Glutamatergic neuron (in vitro differentiated cells): ENCODE measurements at places on chromosomes 6 and 20.
A peak's percentile ranks its signal among the peaks of the same experiment; 100 is the strongest.

- H3K4me3 ChIP-seq: no peak overlapping the region
- no peak for DNase-seq
- H3K4me1 ChIP-seq: no peaks in the 10 kb centered on the region
Measured at GRCh38 chr6:4185419-4185818, 50.0 kb upstream of the ECI2 start.

DNA sequence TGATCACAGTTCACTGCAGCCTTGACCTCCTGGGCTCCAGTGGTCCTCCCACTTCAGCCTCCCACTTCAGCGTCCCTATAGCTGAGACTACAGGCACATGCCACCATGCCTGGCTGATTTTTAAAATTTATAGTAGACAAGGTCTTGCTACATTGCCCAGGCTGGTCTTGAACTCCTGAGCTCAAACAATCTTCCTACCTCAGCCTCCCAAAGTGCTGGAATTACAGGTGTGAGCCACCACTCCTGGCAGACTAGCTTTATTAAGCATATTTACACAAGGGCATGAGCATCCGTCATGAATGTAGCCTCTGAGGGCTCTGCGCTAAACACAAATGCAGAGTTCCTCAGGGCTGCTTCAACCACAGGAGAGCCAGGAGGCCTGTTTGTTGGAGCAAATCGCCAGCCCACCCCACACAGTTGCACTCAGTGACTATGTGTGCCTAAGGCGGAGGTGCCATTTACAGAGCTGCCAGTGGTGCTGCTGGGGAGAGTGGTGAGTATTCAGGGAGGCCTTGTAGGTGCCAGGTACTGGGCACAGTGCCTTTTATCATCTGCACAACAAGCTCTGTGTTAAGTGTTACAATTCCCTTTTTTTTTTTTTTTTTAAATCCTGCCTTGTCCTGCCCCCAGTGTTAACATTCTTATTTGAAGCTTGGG lies 78.2 kb downstream of the PSMG4 start:
- no peak overlapping the region for H3K4me3 ChIP-seq
- H3K27me3 ChIP-seq: peaks cover 17% of the 10 kb centered on the region
- H3K27ac ChIP-seq: peak overlapping the region; percentile 100
- no peaks in the 10 kb centered on the region for H3K36me3 ChIP-seq

- H3K27ac ChIP-seq: no peak overlapping the region
- H3K36me3 ChIP-seq: no peaks in the 10 kb centered on the region
- H3K27me3 ChIP-seq: peaks cover 2% of the 10 kb centered on the region
- DNase-seq: no peak
- no peak overlapping the region for H3K4me3 ChIP-seq
Measured at GRCh38 chr20:8057871-8058270, 38.3 kb upstream of the TMX4 start.

GRCh38 chr6:137661601-137662000 lies 167.4 kb upstream of the OLIG3 start:
- no peak overlapping the region for H3K4me3 ChIP-seq
- no peak overlapping the region for H3K27ac ChIP-seq
- DNase-seq: peak; percentile 30
- H3K4me1 ChIP-seq: peaks cover 11% of the 10 kb centered on the region
- H3K36me3 ChIP-seq: no peaks in the 10 kb centered on the region
- H3K27me3 ChIP-seq: no peaks in the 10 kb centered on the region

DNA sequence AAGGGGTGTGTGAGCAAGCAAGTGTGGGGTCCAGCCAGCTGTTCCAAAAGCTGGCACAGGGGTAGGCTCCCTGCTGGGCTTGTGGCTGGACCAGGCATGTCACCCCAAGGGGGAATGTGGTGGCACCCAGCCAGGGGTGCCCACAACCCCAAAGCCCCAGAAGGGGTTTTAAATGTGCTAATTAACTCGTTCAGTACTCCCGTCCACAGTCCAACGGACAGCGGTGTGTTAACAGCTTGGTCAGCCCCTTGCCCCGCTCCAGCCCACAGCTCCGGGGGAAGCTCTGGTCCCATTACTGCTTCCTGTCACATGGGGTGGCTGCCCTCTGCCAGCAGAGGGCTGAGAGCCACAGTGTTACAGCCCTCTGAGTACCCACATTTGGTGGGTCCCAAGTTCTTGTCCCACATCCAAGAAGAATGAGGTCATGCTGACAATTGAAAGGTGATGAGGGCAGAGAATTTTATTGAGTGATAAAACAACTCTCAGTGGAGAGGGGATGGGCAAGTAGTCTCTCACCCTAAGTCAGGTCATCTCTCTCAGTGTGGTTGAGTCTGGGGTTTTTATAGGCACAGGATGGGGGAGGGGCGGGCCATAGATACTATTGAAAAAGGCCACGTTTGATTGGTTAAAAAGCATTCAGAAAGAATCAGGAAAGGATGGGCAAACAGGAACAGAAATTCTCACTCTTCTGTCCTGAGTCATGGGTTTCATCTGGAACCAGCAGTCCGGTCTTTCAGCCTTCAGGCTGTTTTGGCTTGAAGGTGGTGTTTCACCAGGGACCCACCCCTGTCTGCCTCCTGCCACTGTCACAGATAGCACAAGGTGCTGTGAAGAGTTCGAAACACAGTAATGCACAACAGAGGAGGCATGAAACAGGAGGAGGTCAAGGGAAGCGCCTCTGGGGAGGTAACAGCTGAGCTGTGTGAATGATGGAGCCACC lies 238.5 kb downstream of the NFATC2 start:
- H3K27me3 ChIP-seq: no peaks in the 10 kb centered on the region
- H3K4me3 ChIP-seq: no peak overlapping the region
- H3K36me3 ChIP-seq: peaks cover 14% of the 10 kb centered on the region
- DNase-seq: no peak
- no peak overlapping the region for H3K27ac ChIP-seq
- no peaks in the 10 kb centered on the region for H3K4me1 ChIP-seq

DNA sequence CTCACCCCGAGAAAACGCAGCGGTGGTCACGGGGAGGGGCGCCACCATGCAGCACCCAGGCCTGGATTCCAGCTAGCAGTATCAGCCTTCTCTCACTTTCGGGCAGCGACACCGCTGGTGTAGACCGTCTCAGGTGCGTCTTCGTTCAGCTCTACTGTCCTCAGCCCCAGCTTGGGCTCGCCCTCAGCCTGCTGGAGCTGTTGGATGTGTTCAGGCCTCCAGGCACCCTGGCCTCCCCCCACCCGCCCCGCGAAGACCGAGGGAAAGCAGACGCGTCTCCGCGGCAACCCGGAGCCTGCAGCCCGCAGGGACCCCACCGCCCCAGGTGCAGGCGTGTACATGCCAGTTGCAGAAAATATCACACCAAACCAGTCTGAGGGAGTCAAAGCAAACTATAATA lies 60.8 kb upstream of the CARMIL1 start:
- H3K27ac ChIP-seq: no peak overlapping the region
- H3K36me3 ChIP-seq: no peaks in the 10 kb centered on the region
- H3K4me3 ChIP-seq: no peak overlapping the region
- H3K4me1 ChIP-seq: peaks cover 13% of the 10 kb centered on the region
- DNase-seq: peak; percentile 27
- H3K27me3 ChIP-seq: no peaks in the 10 kb centered on the region

- DNase-seq: peak; percentile 76
- peak within 1 kb of the TSS; percentile 28 for H3K27ac ChIP-seq
- no peaks in the 10 kb centered on the region for H3K36me3 ChIP-seq
- peak within 1 kb of the TSS; percentile 83 for H3K4me3 ChIP-seq
- peaks cover 3% of the 10 kb centered on the region for H3K4me1 ChIP-seq
Measured at GRCh38 chr20:45911486-45912343, at the start of gene PLTP. PLTP (minus strand) TSS chr20:45912155; CDS start chr20:45911452, 703 bp downstream.

DNA sequence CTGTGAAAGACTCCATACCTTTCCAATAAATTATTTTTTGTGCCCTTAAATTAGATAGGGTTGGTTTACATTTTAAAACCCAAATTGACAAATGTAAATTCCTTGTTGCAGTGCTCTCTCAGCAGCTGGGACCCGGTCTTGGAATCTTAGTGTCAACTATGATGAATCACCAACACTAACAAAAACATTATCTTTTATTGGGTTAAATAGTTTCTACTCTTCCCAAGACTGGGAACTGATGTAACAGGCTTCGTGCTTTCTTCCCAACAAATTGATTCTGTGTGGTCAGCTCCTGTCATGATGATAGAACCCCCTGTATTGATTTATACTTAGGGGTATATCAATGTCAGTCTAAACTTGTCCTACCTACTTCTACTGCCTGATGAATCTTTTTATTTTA lies 23.2 kb upstream of the AHI1 start:
- H3K27me3 ChIP-seq: peaks cover 1% of the 10 kb centered on the region
- DNase-seq: no peak
- H3K4me1 ChIP-seq: no peaks in the 10 kb centered on the region
- no peak overlapping the region for H3K4me3 ChIP-seq
- no peak overlapping the region for H3K27ac ChIP-seq

- H3K4me1 ChIP-seq: no peaks in the 10 kb centered on the region
- peaks cover 3% of the 10 kb centered on the region for H3K27me3 ChIP-seq
- H3K36me3 ChIP-seq: peaks cover 4% of the 10 kb centered on the region
- no peak for DNase-seq
Measured at GRCh38 chr6:20302168-20302567, 89.9 kb upstream of the MBOAT1 start.

DNA sequence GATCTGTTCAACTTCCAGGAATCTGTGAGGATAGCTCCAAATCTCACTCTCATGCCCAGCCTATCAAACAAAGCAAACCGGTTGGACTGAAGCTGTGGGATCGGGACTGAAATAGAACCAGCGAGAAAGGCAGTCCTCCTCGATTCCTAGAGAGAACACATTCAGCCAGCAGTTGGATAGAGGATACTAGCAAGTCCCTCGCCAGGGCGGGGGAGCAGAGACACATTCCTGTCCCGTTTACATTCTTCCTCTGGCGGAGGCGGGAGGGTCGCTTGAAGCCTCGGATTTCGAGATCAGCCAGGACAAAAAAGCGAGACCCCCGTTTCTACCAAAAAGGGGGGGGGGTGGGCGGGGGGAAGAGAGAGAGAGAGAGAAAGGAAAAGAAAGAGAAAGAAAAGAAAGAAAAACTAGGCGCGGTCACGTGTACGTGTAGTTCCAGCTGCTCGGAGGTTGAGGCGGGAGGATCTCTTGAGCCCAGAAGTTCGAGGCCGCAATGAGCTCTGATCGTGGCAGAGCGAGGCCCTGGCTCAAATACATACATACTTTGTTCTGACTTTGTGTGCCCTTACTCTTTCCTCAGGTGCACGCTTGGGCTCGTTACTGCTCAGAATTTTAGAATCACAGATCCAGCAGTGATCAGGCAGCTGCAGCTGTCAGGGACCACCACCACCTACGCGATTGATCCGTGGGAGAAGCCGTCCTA lies 19.5 kb downstream of the ZNF311 start:
- peak overlapping the region; percentile 89 for H3K4me3 ChIP-seq
- peaks cover 4% of the 10 kb centered on the region for H3K36me3 ChIP-seq
- peak; percentile 80 for DNase-seq
- H3K27ac ChIP-seq: peak overlapping the region; percentile 76
- H3K4me1 ChIP-seq: peaks cover 2% of the 10 kb centered on the region

DNA sequence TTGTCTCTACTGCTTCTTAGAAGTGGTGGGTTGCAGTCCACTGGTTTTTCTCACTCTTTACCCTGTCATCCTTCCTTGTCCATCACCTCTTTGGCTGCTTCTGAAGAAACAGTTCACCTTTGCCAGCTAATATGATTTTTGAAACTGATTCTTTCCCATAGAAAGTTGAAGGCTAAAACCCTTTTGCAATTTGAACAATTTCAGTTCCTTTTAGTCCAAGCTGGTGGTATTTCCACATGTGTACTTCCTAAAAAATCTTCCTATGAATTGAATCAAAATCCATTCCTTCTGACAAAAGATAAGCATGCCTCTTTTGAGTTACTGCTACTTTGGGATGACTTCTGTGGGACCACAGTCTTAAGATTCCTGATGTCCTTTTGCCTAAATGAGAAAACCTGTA lies 210.0 kb upstream of the MAN1A1 start:
- H3K4me3 ChIP-seq: no peak overlapping the region
- DNase-seq: no peak
- no peak overlapping the region for H3K27ac ChIP-seq
- peaks cover 2% of the 10 kb centered on the region for H3K4me1 ChIP-seq
- no peaks in the 10 kb centered on the region for H3K27me3 ChIP-seq

GRCh38 chr6:143958839-143959399 lies 49.1 kb downstream of the PLAGL1 start:
- no peaks in the 10 kb centered on the region for H3K36me3 ChIP-seq
- no peak overlapping the region for H3K4me3 ChIP-seq
- DNase-seq: no peak
- peaks cover 12% of the 10 kb centered on the region for H3K4me1 ChIP-seq
- H3K27me3 ChIP-seq: peaks cover 14% of the 10 kb centered on the region

DNA sequence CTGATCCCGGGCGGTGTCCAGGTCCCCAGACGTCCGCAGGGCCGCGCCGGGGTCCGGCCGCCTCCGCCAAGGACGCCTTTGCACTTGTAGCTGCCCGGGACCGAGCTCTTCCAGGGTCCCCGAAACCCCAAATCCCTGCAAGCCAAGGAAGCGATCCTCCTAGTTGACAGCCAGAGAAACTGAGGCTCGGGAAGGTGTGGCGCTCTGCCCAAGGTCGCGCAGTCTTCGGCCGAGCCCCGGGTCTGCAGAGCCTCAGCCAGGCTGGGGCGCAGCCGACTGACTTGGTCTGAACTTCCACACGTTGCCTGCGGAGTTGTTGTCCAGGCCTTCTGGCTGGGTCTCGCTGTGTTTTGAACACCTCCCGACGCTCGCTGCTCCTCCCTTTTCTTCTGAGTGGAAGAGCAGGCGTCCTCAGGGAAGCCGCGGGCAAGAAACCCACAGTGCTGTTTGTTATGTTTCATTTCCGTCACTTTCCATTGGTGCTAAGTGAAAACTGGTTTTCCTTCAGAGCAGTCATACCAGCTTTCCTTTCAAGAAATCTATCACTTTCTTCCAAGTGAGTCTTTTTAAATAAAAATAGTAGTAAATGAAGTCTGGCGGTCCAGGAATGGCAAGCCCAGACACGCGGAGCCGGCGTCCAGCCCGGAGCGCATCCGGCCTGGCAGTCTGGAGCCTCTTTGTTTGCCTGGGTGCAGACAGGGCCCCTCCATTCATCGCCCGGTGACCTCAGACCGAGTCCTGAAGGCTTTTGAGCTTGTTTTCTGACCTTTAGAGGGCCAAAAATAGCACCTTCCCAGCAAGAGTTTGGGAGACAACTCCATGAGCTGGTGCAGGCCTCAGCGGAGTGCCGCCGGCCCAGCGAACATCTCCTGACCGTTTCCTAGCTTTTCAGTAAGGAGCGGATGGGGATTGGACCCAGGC lies 698 bp downstream of the FAM210B start:
- DNase-seq: peak; percentile 50
- H3K27me3 ChIP-seq: peaks cover 9% of the 10 kb centered on the region
- H3K27ac ChIP-seq: peak overlapping the region; percentile 93
- H3K4me1 ChIP-seq: peaks cover 18% of the 10 kb centered on the region
- peak overlapping the region; percentile 95 for H3K4me3 ChIP-seq
